T-helper 17 cell (primary cell): ENCODE measurements at places on chromosomes 13 and 19.

- peak; percentile 49 for DNase-seq
- H3K4me1 ChIP-seq = peaks cover 30% of the 10 kb centered on the region
- peak overlapping the region; percentile 95 for H3K27ac ChIP-seq
- H3K4me3 ChIP-seq = peak overlapping the region; percentile 78
- no peaks in the 10 kb centered on the region for H3K36me3 ChIP-seq
Measured at GRCh38 chr19:4815426-4816201, 15.9 kb downstream of the TICAM1 start.

DNA sequence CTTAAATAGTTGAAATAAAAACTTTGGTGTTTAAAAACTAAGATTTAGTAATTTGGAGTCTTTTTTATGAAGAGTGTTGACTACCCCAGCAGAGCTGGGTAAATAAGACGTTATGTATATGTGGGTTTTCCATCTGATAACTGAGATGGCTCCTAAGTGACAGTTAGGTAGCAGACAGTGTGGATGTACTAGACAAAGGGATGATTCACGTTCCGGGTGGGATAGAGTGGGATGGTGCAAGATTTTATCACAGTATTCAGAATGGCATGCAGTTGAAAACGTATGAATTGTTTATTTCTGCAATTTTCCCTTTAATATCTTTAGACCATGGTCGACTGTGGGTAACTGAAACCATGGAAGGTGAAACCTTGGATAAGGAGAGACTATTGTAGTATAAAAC, 50.4 kb downstream of the NAA16 start:
- DNase-seq = no peak
- H3K4me3 ChIP-seq = no peak overlapping the region

GRCh38 chr19:38362076-38362945, 12.1 kb upstream of the PSMD8 start:
- H3K27ac ChIP-seq = no peak overlapping the region
- no peaks in the 10 kb centered on the region for H3K27me3 ChIP-seq

- no peak overlapping the region for H3K27ac ChIP-seq
- H3K27me3 ChIP-seq = no peaks in the 10 kb centered on the region
- no peak overlapping the region for H3K4me3 ChIP-seq
- DNase-seq = no peak
- H3K4me1 ChIP-seq = peaks cover 37% of the 10 kb centered on the region
- peaks cover 3% of the 10 kb centered on the region for H3K36me3 ChIP-seq
Measured at GRCh38 chr13:46633416-46633815, 80.4 kb downstream of the LRCH1 start.

- H3K36me3 ChIP-seq = peaks cover 2% of the 10 kb centered on the region
- H3K27me3 ChIP-seq = peaks cover 91% of the 10 kb centered on the region
- H3K4me1 ChIP-seq = peaks cover 23% of the 10 kb centered on the region
- H3K27ac ChIP-seq = no peak overlapping the region
- H3K4me3 ChIP-seq = peak overlapping the region; percentile 76
Measured at GRCh38 chr13:46894568-46894967, 2.3 kb downstream of the HTR2A start.

DNA sequence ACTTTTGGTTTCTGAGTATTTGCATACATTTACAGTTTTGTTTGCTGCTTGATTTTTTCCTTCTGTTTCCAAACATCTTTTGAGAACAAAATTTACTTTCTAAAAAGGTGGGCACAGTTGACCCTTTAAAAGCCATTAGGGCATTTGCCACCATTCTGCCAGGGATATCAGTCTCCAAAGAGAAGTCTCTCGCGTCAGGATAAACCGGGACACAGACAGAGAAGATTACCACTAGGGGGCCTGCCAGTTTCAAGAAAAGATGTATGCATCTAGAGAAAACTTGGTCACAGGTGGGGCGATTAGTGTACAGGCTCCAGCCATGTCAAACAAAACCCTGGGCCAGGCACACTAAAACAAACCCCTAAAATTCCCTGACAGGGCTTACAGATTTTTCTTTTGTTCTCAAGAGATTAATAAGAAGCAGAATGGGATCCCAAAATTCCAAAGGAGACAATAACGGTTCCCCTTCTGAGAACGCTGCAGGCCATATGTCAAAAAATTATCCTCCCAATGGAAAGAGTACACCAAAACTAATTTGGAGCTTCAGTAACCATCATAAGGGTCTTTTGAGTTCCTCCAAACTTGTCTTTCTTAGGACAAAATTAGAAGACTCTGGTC, 10.7 kb upstream of the PABPC3 start:
- peaks cover 18% of the 10 kb centered on the region for H3K27me3 ChIP-seq
- no peak for DNase-seq
- H3K4me3 ChIP-seq = no peak overlapping the region
- no peak overlapping the region for H3K27ac ChIP-seq
- H3K4me1 ChIP-seq = peaks cover 3% of the 10 kb centered on the region
- no peaks in the 10 kb centered on the region for H3K36me3 ChIP-seq

- H3K4me3 ChIP-seq = no peak overlapping the region
- H3K27me3 ChIP-seq = no peaks in the 10 kb centered on the region
- peaks cover 3% of the 10 kb centered on the region for H3K36me3 ChIP-seq
Measured at GRCh38 chr19:43589678-43590077, 6.3 kb downstream of the IRGQ start.

- H3K27ac ChIP-seq = no peak overlapping the region
- no peak for DNase-seq
- no peaks in the 10 kb centered on the region for H3K36me3 ChIP-seq
- H3K27me3 ChIP-seq = no peaks in the 10 kb centered on the region
- no peak overlapping the region for H3K4me3 ChIP-seq
- H3K4me1 ChIP-seq = no peaks in the 10 kb centered on the region
Measured at GRCh38 chr13:89897681-89898080, 1449.8 kb upstream of the MIR17HG start.
